CD4-positive, alpha-beta memory T cell (primary cell): ENCODE measurements at places on chromosomes 11 and 22. TPM values are rescaled to one million over a fixed set of nuclear protein-coding genes. Genes with fewer than 3 reads are reported as not detected.

SPON1 gene
- total RNA-seq, result 60.4 TPM

GRIK4 gene
- not detected for total RNA-seq

PDGFD gene
- total RNA-seq, result not detected

OR5A1 gene
- total RNA-seq, result not detected

MICAL3 gene
- total RNA-seq, result 28.9 TPM

C11orf42 gene
- total RNA-seq, result not detected

LAYN gene
- total RNA-seq, result not detected

FXYD6 gene
- not detected for total RNA-seq

RTCB gene
- 46.7 TPM for total RNA-seq

WBP2NL gene
- total RNA-seq, result 5.4 TPM

ZBTB3 gene
- total RNA-seq, result 27.9 TPM

CBLIF gene
- total RNA-seq, result not detected

- DNase-seq, result no peak
These were observed 96.9 kb downstream of the ATXN10 start for GRCh38 chr22:45768490-45768889.

- DNase-seq, result no peak
These were observed 7.0 kb downstream of the FADD start for GRCh38 chr11:70210051-70210501.

GRCh38 chr11:43282607-43283440 lies 29.0 kb upstream of the API5 start:
- no peak for DNase-seq

DNA sequence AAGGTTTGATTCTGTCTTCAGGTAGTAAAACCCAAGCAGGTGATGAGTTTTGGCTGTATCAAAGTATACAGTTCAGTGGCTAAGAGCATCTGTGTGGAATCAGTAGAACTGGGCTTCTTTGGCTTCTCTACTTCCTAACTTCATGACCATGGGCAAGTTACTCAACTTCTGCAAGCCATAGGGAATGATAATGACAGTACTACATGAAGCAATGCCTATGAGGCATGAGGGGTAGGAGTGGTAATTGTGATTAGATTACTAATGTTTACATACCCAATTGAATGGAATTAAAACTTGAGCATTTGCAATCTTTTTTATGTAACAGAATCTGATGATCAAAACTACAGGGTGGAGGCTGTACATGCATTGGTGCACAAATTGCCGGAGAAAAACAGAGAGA lies 164.3 kb downstream of the PGR start:
- DNase-seq, result no peak

GRCh38 chr11:77879218-77879617 lies 58.3 kb downstream of the AAMDC start:
- DNase-seq, result no peak

DNA sequence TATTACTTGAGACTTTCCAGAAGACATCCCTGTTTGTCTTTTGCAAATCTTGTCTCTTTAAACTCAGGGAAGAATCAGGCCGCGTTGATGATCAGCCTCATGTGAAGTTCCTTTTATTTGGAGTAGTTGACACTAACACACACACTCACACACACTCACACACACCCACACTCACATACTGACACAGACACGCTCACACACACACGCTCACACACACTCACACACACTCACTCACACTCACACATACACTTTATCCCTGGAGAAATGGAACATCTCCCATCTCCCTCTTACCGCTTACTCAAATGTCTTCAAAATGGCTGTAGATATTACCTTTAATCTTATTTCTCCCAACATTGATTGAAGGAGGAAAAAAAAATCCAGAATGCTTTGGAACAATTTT lies 129.0 kb downstream of the PKNOX2 start:
- no peak for DNase-seq

DNA sequence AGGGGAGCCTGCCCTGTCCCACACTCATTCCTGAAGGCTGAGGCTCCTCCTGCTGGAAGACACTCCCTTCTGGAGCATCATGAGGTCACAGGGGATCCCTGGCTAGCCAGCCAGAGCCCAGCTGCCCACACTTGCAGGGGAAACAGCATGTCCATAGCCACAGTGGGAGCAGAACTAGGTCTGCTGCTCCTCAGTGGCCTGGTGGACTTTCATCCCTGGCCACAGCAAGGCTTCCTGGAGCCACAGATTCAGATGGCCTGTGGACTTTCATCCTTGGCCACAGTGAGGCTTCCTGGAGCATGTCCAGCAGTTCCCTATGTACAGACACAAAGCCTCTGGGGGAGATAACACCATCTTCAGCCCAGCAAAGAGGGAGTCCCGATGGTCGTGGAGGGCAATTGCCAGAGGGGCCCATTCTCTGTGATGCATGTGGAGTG lies 5.9 kb upstream of the APOL6 start:
- DNase-seq, result no peak

- DNase-seq, result no peak
These were observed 9.8 kb upstream of the CECR2 start for GRCh38 chr22:17359501-17359900.

DNA sequence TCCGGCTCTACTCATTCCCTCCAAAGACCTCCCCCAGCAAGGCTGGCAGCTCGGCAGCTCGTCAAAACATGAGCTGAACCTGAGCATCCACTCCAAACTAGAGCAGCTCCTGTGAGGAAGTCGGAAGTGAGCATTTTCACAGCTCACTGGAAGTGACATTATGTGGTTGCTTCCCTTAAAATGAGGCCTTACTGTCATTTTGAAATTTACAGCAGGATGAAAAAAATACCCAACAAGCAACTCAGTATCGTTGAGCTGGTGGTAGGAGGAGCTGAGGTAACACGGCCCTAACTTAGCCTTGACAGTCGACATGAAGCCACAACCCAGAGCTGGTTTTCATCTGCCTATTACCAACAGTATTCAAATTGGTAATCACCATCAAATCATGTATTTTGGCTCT lies 38.0 kb upstream of the ARFGAP3 start:
- peak; percentile 16 for DNase-seq

DNA sequence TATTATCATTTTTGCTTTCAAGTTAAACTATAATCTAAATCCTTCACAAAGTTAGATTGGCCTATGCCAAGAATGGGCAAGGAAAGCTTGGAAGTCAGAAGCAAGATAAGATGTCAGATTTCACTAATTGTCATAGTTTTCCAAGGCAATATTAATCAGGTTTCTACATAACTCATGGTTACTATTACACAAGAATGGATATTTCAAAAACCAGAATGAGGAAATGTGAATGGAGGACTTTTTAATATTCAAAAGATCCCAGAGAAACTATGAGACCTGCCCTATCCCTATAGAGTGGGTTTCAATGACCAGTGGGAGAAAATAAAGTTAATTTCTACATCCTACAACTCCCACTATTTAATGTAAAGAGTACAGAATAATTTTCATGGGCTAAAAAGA lies 203.2 kb downstream of the CASP12 start:
- no peak for DNase-seq

GRCh38 chr11:27916541-27917100 lies 191.3 kb downstream of the KIF18A start:
- no peak for DNase-seq

- DNase-seq, result no peak
These were observed 208.7 kb downstream of the BARX2 start for GRCh38 chr11:129584316-129584715.

- DNase-seq, result no peak
These were observed 152.4 kb upstream of the ZC3H12C start for GRCh38 chr11:109940816-109941215.

DNA sequence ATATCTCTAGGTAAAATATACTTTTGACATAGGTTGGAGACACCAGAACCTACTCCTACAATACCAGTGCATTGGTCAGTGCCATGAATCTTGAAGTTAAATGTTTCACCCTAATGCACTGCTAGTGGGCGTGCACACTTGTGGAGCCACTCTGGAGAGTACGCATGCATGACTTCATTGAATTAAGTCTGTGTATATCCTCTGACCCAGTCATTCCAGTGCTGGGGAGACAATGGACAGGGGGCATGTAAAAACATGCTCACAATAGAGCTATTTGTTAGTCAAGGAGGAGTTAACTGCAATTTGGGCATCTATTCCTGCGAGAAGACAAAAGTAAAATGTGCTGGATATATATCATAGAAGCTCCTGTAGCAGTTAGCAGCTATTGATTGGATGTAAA lies 335.4 kb upstream of the NCAM1 start:
- DNase-seq, result no peak

- DNase-seq, result no peak
These were observed 35.8 kb upstream of the HSD17B12 start for GRCh38 chr11:43644621-43645299.

GRCh38 chr11:100902454-100903141 lies 215.5 kb downstream of the ARHGAP42 start:
- no peak for DNase-seq

DNA sequence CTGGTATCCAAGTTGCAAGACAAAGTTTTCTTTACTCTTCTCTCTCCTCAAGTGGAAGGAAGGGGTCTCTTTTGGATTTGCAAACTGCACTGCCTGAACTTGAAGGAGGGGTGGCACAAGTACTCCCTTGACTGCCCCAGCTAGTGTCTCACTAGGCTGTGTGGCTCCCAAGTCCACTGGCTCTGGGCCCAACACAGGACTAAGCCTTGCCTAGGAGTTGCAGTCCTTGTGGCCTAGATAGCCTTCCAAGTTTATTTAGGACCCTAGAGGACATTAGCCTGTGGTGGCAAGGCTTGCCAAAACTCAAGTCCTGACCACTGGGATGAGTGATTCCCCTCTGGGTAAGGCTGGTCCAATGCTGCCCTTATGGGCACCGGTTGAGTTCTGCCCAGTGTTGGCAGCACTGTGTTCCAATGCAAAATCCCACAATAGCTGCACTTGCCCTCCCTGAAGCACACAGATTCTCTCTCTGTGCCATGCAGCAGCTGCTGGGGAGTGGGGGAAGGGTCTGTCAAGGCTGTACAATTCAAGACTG lies 10.2 kb upstream of the WEE1 start:
- DNase-seq, result no peak

- peak; percentile 45 for DNase-seq
These were observed 88.9 kb downstream of the MAML2 start for GRCh38 chr11:96254087-96254486.

- DNase-seq, result no peak
These were observed 9.7 kb downstream of the NHERF4 start for GRCh38 chr11:119194811-119195440.

- DNase-seq, result no peak
These were observed 197.5 kb downstream of the C11orf87 start for GRCh38 chr11:109619498-109619897.

DNA sequence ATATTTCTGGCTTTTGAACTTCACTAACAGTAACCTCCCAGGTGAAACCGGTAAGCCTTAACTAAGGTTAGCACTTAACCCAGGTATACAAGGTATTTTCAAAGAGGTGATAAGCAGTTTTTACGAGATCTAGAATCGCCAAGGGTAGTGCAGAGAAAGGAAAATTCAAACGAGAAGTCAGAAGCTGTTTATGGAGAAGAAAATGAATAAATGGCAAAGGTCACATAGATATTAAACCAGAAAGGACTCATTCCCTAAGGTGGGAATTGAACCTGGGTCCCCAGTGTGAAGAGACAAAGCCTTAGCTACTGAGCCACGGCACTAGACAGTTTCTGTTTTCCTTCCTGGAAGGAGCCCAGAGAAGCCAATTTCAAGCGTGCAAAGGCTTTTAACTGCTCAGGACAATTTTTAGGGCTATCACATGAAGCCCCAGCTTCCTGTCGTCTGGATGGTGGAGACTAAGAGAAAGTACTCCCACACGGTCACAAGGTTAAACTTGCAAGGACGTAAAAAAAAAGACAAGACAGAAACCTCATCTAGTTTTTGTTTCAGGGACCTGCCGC lies 5.7 kb upstream of the C1QTNF6 start:
- peak; percentile 41 for DNase-seq

- no peak for DNase-seq
These were observed 1387.0 kb upstream of the RAG2 start for GRCh38 chr11:37984991-37985390.

GRCh38 chr11:78551066-78551465 lies 23.6 kb downstream of the NARS2 start:
- DNase-seq, result no peak

DNA sequence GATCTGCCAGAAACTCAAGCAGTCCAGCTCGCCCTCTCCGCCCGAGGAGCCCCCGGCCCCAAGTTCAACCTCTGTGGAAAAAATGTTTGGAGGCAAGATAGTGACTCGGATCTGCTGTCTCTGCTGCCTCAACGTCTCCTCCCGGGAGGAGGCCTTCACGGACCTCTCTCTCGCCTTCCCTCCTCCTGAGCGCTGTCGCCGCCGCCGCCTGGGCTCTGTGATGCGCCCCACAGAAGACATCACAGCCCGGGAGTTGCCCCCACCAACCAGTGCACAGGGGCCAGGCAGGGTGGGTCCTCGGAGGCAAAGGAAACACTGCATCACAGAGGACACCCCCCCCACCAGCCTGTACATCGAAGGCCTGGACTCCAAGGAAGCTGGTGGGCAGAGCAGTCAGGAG lies 20.8 kb downstream of the USP35 start:
- DNase-seq, result no peak

DNA sequence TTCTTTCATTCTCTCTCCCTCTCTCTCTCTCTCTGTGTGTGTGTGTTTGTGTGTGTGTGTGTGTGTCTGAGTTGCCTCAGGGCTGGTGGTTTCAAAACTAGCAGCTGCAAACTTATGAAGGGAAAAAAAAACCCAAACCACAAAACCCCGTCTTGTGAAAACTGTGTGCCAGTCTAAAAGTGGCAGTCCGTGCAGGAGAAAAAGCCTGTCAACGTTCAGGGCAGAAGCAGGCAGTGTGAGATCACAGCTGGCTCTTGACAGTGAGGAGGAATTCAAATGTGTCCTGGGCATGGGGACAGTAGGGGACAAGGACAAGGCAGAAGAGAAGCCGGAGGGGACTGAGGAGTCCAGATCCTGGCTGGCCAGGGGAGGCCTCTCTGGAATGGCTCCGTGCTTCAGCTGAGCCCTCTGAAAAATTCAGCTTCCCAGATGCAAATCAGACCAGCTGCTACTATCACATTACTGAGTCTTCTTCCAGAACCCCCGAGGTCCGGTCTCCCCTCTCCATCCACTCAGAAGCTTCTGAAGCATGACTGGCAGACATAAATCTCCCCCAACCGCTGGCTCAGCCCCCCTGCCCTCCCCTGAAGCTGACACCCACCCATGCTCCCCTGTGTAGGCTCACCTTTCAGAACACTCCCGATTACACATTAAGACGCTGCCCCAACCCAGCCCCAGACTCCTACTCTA lies 31.9 kb downstream of the FLI1 start:
- DNase-seq, result peak; percentile 89

DNA sequence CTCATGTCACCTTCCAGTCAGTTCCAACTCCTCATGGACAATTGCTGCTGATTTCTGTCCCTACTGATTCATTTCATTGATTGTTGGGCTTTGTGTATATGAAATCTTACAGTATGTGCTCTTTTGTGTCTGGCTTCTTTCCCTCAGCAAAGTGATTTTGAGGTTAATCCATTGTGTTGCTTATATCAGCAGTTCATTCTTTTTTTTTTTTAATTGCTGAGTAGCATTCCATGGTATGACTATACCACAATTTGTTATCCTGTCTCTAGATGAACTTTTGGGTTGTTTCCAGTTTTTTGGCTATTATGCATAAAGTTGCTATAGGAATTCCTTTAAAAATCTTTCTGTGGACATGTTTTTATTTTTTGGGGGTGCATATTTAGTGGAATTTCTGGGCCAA lies 59.9 kb downstream of the NXPE1 start:
- no peak for DNase-seq

GRCh38 chr11:22472306-22472705 lies 134.1 kb downstream of the SLC17A6 start:
- no peak for DNase-seq
